ENCODE measurements at places on chromosomes 6 and 20.

GRCh38 chr20:36132802-36133211, 21.7 kb upstream of the EPB41L1 start:
- no peak for DNase-seq

GRCh38 chr6:77644102-77644705, 8.6 kb upstream of the MEI4 start:
- no peak for DNase-seq

- no peak for DNase-seq
Measured at GRCh38 chr6:105808571-105808970, 277.6 kb upstream of the PRDM1 start.

GRCh38 chr6:149127212-149127611, 190.3 kb upstream of the TAB2 start:
- DNase-seq, result no peak

- no peak for DNase-seq
Measured at GRCh38 chr6:134249239-134249758, 68.6 kb downstream of the SGK1 start.

- DNase-seq, result no peak
Measured at GRCh38 chr6:119832411-119832810, 482.9 kb upstream of the MAN1A1 start.

DNA sequence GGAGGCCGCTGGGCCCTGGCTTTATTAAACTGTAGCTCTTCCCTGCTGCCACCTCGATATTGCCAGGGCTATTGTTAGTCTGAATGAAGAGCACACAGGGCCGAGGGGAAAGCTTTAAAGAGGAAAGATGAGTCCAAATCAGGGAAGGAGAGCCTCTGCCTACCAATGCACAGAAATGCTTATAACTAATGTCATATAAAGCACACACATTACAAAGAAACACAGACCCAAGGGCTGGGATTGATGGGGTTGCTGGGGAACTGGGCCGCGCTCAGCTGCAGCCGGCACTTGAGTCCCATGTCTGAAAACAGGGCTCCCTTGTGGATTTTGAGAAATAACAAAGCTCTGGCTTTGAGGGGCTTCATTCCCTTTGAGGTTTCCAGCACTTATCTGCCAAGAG, 232.6 kb downstream of the CD83 start:
- no peak for DNase-seq

DNA sequence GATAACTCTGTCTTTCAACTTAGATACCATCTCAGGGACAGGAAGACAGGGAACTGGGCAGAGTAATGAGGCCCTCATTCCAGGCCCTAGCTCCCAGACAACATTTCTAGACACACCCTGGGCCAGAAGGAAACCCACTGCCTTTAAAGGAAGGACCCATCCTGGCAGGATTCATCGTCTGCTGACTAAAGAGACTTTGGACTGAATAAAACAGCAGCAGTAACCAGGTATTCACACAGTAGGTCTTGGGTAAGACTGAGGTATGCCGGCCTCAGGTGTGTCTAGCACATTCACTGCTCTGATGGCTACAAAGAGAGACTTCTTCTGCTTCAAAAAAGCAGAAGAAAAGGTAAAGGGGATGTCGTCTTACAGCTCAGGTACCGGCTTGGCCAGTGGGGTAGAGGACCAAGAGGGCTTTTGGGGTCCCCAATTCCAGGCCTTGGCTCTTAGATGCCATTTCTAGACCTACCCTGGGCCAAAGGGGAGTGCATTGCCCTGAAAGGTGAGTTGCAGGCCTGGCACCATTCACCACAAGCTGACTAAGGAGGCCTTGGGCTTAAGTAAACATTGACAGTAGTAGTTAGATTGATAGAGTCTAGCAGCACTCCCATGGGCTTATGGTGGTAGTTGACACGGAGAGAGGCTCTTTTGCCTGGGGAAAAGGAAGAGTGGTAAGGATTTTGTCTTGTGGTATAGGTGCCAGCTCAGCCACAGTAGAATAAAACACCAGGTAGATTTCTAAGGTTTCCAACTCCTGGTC, 13.4 kb downstream of the SNX14 start:
- DNase-seq, result no peak

DNA sequence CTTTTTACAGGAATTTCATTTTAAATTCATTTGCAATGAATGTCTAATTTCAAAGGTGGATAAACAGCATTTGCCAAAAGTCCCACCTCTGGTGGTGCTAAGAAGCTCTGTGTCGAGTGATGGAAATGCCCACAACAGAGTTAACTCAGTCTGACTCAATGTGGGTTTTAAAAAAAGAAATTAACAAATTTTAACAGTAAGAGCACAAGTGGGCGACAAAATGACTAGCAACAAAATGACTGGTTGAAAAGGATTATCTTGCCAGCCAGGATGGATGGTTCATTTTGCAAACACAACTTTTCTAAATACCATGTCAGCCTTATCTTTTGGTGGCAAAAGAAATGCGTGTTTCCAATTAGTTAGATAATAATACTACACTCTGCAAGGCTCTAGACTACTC, 14.3 kb upstream of the TAGAP start:
- no peak for DNase-seq

DNA sequence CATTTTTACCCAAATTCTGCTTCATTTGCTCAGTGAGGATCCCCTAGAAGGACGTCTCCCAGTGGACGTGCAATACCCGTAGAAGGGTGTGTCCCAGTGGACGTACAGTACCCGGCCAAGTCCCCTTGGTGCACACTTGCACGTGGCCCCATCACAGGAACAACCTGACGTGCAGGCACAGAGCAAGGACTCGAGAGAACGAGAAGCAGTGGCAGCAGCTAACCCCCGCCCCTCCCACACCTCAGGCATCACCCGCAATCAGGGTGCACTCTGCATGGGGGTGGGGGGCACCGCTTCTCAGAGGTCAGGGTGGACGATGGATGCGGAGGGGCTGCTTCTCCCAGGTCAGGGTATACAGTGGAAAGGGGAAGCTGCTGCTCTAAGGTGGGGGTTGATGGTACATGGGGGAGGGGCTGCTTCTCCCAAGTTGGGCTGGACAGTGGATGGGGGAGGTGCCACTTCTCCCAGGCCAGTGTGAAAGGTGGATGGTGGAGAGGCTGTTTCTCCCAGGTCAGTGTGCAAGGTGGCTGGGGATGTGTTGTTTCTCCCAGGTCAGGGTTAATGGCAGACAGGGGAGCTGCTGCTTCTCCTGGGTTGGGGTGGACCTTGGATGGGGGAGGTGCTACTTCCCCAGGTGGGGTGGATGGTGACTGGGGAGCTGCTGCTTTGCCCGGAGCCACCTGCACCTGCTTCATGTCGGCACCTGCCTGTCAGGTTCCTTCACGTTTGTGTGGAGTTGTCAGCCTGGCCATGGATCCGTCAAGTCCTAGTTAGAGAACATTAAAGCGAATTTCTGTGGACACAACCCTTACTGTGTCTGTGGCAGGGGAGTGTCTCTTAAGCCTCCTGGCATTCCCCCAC, 1.0 kb upstream of the THBS2 start:
- no peak for DNase-seq

DNA sequence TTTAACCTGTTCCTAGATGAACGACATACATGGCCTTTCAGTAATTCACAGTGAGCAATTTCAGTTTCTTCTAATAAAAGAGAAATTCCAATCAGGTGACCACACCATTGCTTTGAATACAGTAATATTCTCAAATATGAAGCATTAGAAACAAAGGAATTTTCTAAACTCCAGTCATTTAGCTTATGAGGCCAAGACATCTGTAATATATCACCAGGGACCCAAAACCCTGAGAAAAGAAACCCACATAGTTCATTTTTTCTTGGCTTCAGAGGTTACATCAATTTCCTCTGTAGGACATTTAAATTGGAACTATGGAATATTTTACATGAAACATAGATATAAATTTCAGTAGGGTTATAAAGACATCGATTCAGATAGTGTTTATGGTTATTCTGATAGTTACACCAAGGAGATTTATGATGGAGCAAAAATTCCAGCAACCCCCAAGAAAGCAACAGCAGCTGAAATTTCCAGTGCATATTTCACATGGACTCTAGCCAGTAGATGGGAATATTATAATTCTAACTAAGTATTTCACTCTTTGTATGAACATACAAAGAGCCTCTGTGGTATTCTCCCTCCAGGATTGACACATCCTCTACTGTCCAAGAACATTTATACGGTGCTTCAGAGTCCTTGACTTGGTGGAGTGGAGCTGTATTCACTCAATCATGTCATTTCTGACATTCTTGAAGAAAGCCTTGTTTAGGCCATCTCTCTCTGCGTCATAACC, 82.9 kb downstream of the ADGRG6 start:
- no peak for DNase-seq

DNA sequence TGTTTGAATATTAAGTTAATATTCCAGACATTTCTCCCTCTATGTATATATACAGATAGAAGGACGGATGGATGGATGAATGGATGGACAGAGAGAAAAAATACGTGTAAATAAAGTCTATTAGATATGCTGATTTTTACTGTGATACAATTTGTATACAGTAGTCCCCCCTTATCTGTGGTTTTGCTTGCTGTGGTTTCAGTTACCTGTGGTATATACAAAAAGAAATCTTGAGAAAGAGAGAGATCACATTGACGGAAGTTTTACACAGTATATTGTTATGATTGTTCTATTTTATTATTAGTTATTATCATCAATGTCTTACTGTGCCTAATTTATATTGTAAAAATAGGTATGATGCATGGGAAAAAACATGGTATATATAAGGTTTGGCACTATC, 290.2 kb downstream of the UTRN start:
- no peak for DNase-seq

DNA sequence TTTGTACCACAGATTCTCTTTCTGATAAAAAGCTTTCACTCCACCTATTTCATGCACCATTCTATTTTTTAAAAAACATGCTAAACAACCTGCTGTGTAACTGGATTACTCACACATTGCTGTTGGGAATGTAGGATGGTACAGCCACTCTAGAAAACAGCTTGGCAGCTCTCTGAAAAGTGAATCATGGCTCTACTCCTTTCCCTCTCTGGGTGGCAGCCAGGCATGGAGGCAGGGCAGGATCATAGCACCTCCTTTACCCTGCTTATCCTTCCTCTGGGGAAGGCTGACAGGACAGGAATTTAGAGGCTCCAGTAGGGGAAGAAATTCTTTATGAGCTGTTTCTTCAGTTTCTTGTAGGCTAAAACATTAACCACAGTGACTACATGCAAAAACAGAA, 6.7 kb upstream of the VNN2 start:
- DNase-seq, result no peak

- no peak for DNase-seq
Measured at GRCh38 chr6:35280903-35281302, 16.7 kb upstream of the DEF6 start.

DNA sequence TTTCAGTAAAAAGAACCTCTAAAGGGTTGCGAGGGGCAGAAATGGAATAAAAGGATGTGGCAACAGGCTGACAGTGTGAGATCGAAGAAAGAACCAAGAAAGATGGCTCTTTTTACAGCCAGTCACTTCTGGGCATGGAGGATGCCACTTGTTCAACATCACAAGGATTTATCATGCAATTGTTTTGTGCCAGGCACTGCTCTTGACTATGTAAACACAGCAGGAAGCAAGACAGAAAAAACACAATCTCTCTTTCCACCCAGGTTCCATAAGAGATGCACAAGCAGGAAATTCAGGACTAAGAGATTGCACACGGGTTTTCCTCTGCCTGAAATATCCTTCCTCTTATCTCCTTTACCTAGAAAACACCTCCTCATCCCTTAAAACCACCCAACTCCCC, 38.0 kb downstream of the FOXA2 start:
- no peak for DNase-seq

- DNase-seq, result no peak
Measured at GRCh38 chr6:165585060-165585459, 78.0 kb downstream of the PDE10A start.

DNA sequence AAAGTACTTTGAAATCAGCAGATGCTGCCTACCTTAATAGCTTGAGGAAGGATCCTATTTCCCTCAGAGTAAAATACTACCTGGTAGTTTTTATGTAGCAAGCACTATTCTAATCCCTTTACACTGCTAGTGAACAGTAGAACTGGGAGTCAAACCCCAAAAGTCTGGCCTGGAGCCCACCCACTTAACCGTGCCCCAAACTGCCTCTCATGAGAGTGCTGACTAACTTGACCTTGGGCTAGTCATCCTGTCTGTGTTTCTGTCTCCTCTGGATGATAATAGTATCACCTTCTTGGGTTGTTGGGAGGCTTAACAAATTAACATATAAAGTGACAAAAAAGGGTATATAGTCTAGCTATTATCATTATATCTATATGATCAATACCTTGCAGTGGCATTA, 140.5 kb downstream of the RCAN2 start:
- no peak for DNase-seq

DNA sequence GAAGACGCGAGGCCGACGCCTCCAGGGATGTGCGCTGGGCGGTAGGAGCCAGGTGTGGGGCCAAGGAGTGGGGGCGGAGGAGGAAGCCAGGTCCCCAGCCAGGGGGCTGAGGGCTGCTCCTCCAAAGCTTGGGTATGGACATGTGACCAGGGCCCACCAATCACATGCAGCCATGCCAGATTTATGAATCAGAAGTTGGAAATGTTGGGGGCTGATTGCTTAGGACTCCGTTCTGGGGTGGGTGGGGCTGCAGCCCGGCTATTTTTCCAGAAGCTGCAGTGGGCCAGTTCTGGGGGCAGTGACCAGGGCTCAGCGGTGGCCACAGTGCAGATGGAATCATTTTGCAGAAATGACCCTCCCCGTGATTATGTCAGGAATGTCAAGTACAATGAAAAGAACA, 96.0 kb downstream of the CEBPB start:
- DNase-seq, result no peak

GRCh38 chr6:143689852-143690251, 12.1 kb downstream of the PHACTR2 start:
- DNase-seq, result no peak

- no peak for DNase-seq
Measured at GRCh38 chr20:25730862-25731261, 34.2 kb upstream of the ZNF337 start.

GRCh38 chr6:167452338-167453081, 127.6 kb downstream of the TTLL2 start:
- no peak for DNase-seq

DNA sequence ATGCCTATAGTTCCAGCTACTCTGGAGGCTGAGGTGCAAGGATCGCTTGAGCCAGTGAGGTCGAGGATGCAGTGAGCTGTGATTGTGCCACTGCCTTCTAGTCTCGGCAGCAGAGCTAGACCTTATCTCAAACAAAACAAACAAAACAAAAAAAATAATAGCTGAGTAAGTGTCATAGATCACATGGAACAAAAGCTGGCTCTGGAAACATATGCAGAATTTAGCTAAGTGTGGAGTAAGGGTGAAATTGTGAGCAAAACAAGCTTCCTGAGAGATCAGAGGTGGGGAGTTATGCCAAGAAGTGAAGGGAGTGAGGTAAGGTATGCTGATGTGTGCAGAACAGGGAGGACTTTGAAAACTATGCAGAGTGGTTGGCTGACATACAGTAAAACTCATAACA, 18.7 kb downstream of the SGK1 start:
- DNase-seq, result no peak

Data from NCI-H1092 (cell line).